ENCODE measurements at places on chromosomes 16 and 17.
A peak's percentile ranks its signal among the peaks of the same experiment; 100 is the strongest.

- no peak for DNase-seq
Measured at GRCh38 chr16:35598696-35599332, 2139.4 kb downstream of the TP53TG3F start.

DNA sequence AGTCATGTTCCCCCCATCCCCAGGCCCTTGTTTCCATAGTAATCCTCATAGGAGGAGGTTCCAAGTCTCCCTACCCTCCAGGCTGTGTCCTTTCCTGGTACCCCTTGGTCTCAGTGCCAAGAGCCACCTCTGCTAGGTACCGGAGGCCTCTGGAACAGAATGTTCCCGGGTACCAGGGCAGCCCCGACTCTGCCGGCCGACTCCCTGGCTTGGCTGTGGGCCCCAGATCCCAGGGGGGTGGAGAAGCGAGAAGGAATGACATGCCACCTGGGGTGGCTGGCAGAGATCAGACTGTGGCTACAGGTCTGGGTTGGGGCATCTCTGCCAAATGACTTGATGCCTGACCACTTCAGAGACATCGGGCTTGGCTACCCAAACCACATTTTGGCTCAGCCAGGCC, 3.6 kb downstream of the STAC2 start:
- DNase-seq: no peak

GRCh38 chr16:89266521-89267134, 49.1 kb downstream of the ZNF778 start:
- DNase-seq: no peak

- no peak for DNase-seq
Measured at GRCh38 chr17:21370430-21370829, 5.7 kb upstream of the KCNJ12 start.

- DNase-seq: no peak
Measured at GRCh38 chr17:47291242-47291873, 32.4 kb upstream of the EFCAB13 start.

- DNase-seq: no peak
Measured at GRCh38 chr16:68296291-68296690, 14.5 kb downstream of the SLC7A6OS start.

GRCh38 chr17:81179220-81179619, 13.2 kb upstream of the AATK start:
- no peak for DNase-seq

GRCh38 chr17:42421507-42422338, 1.3 kb downstream of the CAVIN1 start:
- peak; percentile 77 for DNase-seq

- DNase-seq: no peak
Measured at GRCh38 chr16:11161974-11162373, 94.0 kb downstream of the SOCS1 start.

GRCh38 chr17:40307001-40307730, 1.8 kb upstream of the RARA start:
- DNase-seq: no peak

GRCh38 chr17:71926746-71927398, 193.9 kb upstream of the SOX9 start:
- peak; percentile 25 for DNase-seq

GRCh38 chr16:67256701-67257230, 8.0 kb downstream of the SLC9A5 start:
- DNase-seq: no peak

GRCh38 chr17:35373534-35373983, at the start of gene SLFN11:
SLFN11 (minus strand) TSS chr17:35373621; CDS start chr17:35363807, 9,814 bp downstream.
- peak; percentile 94 for DNase-seq

DNA sequence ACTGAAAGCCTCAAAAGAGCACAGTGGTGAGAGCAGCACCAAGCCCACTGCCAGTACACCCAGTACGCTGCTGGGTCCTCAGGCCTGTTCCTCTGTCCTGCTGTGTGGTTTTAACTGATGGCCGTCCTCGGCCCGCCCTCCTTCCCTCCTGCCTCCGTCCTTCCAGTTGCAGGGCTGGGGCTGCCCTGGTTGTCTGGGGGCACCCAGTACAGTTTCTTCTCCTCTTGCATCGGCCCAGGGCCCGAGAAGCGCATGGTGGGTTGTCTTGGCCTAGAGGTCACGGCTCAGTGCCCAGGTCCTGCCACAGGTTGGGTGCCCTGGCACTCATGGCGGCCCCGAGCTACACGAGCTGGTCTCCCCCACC, 70.8 kb upstream of the KCTD5 start:
- DNase-seq: no peak

DNA sequence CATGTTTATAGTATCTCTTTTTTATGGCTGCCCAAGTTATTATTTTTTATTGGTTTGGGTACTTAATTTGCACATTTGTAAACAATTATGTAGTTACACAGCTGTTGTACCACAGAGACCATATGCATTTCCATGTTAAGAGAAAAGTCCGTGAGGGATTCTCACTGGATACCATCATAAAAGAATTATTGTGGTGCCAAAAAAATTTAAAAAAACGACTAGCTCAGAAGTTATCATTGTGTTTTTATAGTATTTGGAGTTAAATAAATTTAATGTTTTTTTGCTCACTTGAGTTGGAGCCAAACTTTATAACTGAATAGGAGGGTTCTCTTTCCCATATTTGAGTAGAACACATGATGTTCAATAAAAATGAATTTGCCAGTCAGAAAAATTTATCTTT, 618.7 kb downstream of the WWOX start:
- no peak for DNase-seq

GRCh38 chr16:82584553-82585152, 42.1 kb upstream of the CDH13 start:
- DNase-seq: no peak

GRCh38 chr16:89349947-89350633, 132.6 kb downstream of the ZNF778 start:
- DNase-seq: no peak

GRCh38 chr17:39223907-39224777, 1.6 kb downstream of the STAC2 start:
- DNase-seq: no peak

DNA sequence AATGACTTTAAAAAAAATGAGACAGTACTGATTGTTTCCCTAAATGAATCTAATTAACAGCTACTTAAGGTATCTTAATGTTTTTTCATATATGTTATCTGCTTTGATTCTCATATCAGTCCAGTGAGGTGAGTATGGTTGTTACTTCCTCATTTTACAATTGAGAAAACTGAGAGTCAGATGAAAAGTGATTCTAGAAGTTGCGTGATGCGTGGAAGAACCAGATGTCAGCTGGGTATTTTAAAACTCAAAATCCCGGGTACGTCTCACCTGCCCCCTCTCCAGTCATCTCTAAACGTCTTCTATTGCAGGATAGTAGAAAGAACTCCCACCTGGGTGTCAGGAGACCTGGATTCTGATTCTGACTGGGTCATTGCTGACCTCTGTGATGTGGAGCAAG, 89.2 kb downstream of the MAP2K6 start:
- DNase-seq: no peak

DNA sequence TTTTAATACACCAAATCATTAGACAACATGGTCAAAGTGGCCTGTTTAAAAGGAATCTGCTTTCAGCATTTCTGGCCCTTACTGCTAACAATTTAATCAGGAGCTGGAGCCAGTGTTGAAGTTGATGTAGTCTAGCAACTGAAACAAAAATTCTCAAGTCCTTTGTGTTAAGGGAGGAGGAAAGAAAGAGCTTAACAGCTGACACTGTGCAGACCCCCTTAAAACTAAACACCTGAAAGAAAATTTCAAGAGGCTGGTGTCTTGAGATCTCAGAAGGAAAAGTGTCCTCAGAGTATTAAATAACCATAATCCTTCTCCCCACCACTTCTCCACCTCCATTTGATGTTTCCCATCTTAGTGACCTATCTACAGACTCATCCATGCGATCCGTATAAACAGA, 232.1 kb downstream of the FTO start:
- DNase-seq: no peak

GRCh38 chr17:28675980-28676379, 14.0 kb downstream of the SUPT6H start:
- DNase-seq: no peak

- no peak for DNase-seq
Measured at GRCh38 chr16:82396509-82396908, 226.5 kb upstream of the MPHOSPH6 start.

DNA sequence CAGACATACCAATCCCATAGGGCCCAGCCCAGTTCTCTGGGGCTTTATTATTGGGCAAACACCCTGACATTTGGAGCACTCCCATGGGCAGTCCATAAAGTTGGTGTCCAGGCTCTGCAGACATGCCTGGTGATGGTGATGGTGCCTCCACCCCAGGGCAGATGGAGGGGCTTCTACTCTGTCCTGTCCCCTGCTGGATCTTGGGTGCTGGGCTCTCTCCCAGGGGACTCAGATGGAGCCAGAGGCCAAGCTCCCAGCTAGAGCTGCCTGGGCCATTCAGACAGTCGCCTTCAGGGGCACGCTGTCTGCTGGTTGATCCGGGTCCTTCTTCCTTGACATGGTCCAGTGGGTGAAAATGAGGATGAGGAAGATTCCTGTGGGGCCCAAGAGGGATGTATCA, 10.6 kb downstream of the CDH16 start:
- no peak for DNase-seq

DNA sequence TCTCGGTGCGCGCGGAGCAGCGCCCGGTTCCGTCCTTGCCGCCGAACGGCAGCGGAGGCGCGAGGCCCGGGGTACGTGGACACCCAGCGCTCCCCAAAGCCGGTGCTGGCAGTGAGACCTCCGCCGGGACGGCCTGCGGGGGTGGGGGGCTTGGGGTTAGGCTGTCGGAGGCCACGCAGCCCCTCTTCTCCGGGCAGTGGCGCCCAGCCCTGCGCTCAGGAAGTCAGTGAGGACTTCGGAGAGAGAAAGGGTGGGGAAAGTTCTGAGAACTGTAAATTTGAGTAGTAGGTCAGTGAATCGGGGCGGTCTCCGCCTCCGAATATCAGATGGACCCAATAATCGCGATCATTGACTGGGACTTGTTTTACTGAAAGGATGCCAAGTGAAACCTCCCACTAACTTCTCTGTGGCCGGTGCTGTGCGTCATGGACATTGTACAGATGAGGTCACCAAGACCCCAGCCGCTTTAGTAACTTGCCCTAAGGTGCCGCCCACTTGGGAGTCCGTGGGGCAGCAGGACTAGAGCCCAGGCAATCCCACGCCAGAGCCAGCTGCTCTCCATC, 468 bp downstream of the IL4R start:
- DNase-seq: peak; percentile 61

DNA sequence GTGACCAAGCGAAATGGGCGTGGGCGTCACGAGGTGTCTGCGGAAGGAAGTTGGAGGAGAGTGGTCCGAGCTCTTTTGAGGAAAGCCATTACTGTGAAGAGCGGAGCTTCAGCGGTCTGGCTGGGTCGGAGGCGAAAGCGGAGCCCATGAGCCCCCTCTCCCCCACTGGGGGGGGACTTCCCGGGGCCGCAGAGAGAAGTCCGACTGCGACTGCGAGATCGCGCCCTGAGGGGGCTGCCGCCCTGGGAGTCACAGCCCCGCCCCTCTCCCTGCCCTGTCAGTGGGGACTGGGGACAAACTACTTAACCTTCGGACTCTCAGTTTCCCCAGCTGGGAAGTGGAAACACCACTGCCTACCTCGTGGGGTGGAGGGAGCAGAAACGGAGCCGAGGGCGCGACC, 20.0 kb upstream of the ARL4D start:
- no peak for DNase-seq

DNA sequence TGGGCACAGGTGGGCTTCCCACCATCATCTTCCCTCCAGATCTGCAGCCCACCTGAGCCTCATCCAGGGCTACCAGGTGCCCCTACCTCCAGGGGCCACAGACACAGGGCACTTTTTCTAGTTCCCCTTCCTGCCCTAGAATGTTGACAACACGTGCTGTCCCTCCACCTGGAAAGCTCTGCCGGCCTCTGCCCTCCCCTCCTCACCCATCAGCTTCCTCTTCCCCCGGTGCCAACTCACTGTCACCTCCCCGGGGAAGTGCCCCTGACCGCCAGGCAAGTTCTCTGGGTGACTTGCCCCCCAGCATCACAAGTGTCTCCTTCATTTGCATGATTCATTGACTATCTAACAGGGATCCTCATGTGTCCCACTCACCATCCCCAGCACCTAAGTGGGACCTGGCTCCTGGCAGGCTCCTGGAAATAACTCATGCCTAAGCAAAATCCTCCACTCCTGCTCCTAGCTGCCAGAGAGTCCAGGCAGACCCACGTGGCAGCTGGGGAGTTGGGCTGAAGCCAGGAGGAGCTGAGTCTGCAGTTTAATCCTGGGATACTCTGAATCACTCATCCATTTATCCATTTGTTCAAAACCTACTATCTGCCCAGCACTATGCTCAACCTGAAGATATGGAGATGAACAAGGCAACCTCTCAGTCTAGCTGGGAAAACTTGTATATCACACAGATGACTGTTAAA, 304.4 kb downstream of the FOXL1 start:
- DNase-seq: peak; percentile 62

DNA sequence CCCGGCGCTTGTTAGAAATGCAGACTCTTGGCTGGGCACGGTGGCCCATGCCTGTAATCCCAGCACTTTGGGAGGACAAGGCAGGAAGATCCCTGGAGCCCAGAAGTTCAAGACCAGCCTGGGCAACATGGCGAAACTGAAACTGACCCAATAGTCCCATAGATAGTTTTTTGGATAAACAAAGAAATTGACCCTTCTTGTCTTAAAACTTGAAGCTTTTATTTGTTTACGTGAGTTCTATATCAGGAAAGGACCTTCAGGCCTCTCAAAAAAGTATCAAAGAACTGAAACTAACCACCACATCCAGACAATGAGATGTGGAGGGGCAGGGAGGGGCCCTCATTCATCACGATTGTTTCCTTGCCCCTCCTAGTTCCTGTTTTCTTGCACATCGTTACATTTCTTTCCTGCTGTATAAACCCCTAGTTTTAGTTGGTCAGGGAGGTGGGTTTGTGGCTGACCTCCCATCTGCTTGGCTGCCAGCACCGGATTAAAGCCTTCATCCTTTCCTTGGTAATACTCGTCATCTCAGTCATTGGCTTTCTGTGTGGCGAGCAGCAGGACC, 29.9 kb upstream of the PRM1 start:
- DNase-seq: no peak

GRCh38 chr16:1378804-1379303, 27.1 kb downstream of the GNPTG start:
- DNase-seq: peak; percentile 74

DNA sequence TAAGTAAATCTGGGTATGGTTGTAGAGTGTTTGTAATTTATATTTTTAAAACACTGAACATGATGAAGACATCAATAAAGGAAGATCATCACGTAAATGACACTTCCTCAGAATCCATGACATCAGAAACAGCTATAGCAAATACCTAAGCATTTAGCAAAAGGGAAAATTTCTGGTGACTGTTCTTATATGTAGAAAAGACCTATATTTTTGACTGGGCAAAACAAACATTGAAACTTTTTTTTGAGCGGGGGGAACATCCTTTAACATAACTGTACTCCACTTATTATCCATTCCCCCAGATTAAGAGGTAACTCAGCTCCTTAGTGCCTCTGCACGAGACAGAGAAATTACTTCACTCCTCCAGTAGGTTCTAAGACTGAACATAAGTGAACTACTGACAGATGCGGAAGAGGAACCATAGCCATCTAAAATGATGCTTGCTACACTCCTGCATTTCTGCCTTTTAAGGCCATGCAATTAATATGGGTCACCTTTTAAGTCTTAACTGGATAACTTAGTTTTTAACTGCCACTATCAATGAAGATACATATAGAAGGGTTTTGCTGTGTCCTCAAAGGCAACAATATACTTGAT, 9.4 kb downstream of the CRYBA1 start:
- no peak for DNase-seq

All from HTR-8/SVneo (cell line).